ENCODE measurements at places on chromosomes 12 and 14. TPM values are rescaled to one million over a fixed set of nuclear protein-coding genes. Genes with fewer than 3 reads are reported as not detected.

The NKX2-8 gene
- total RNA-seq = 1.6 TPM

The OXA1L gene
- total RNA-seq = 92.5 TPM

- H3K36me3 ChIP-seq = no peaks in the 10 kb centered on the region
- H3K4me1 ChIP-seq = no peaks in the 10 kb centered on the region
- no peak for DNase-seq
Measured at GRCh38 chr12:2481346-2481745, 313.4 kb upstream of the FKBP4 start.

DNA sequence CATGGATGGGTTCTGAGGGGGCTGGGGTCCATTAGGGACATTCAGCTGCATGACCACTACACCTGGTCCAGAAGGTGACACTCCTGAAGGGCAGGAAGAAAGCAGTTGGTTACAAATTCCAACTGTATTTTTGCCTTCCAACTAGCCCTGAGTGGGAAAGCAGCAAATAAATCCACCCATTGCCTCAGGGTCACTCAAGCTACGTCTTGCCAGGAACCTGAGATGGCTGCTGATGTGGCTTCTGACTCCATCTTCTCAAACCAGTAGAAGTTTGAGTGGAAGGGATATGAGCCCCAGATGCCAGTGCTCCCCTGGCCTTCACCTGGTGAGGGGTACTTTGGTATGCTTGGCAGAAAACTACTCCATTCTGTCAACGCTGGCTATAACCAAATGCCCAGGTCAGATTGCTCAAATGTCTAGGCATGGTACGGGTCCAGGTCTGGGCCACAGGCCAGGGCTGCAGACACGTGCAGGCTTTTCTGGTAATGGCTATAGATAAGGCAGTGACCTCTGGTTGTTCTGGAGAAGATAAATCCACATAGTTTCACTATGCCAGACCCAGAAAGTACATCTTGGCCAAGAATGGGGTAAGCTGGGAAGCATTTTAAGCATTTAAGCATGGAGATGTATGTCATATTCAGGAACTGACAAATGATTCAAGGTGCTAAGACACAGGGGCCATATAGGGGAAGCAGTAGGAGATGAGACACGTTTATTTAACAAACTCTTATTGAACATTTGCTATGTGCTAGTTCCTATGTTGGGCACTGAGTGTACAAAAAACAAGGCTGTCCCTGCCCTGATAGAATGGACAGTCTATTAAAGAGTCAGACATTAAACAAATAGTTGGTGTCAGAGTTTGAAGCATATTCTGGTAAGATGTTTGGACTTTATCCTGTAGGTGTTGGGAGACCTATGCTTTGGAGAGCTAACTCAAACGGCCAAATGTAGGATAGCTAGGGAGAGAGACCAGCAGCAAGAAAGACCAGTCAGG lies 8.3 kb upstream of the STAC3 start:
- H3K4me1 ChIP-seq = peaks cover 4% of the 10 kb centered on the region
- DNase-seq = no peak
- no peaks in the 10 kb centered on the region for H3K27me3 ChIP-seq
- no peaks in the 10 kb centered on the region for H3K36me3 ChIP-seq
- no peak overlapping the region for H3K4me3 ChIP-seq

GRCh38 chr14:91893669-91894068 lies 26.3 kb upstream of the TC2N start:
- peaks cover 15% of the 10 kb centered on the region for H3K4me1 ChIP-seq
- H3K27me3 ChIP-seq = no peaks in the 10 kb centered on the region
- no peak for DNase-seq
- no peak overlapping the region for H3K4me3 ChIP-seq
- no peaks in the 10 kb centered on the region for H3K36me3 ChIP-seq
